Foreskin melanocyte (primary cell): ENCODE measurements at places on chromosomes 7 and 10.

- no peak for DNase-seq
These were observed 610 bp downstream of the AVPI1 start for GRCh38 chr10:97686301-97686961.

DNA sequence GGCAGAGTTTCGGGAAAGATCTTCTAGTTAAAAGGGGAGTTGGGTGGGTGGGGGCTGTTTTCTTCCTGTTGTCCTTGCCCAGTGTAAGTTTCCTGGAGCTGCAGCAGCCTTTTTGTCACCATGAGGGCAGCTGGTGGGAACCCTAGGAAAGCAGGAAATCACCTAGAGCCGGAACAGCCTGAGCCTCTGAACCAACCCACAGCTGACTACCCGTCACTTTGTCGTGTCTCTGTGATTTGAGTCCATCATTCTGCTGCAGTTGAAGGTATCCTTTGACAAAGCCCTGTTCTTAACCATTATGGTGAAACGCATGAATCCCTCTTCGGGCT lies 1.2 kb upstream of the C10orf143 start:
- DNase-seq: no peak

DNA sequence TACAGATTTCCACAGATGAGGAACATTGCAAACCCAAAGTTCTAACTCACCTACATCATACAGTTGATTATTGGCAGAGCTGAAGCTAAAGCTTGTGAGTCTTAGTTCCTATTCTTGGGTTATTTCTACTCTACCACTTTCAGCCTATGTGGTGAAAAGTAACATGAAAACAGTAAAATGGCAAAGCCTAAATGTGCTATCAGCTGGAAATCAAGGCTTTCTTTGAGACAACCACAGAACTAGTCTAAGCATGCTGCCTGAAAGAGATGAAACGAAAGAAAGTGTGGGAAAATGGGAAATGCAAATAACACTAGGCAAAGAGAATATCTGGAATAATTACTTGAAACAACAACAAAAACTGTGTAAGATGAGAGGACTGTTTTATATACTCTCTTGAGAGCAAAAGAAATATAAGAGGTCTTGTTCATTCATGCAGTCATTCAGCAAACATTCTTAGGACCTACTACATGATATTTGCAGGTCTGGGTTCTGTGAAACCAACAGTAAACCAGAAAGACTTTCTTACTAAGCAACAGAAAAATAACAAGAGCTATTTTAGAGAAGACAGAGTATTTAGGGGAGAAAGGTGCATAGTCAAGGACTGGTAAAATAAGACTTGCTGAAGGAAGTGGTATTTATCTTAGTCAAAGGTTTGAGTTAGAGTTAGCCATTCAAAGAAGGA lies 437.1 kb downstream of the HTR7 start:
- DNase-seq: no peak

DNA sequence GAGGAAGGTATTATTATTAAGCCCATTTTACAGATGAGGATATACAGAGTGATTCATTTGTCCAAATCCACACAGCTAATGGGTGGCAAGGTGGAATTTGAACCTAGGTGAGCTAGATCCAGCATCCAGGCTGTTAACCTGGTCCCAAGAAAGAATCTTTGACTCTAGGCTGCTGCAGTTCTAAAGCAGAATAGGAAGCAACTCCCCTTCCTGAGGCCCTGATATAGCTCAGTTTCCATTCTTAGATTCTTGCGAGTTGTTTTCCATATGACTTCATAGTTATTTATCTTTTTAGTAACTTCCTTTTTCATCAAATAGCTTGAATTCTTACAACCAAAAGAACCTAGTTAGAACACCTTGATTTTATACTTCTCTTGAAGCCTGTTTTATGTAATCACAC lies 24.1 kb upstream of the ZC3HAV1L start:
- DNase-seq: no peak

- DNase-seq: no peak
These were observed 355.8 kb upstream of the MKI67 start for GRCh38 chr10:128482052-128482451.

DNA sequence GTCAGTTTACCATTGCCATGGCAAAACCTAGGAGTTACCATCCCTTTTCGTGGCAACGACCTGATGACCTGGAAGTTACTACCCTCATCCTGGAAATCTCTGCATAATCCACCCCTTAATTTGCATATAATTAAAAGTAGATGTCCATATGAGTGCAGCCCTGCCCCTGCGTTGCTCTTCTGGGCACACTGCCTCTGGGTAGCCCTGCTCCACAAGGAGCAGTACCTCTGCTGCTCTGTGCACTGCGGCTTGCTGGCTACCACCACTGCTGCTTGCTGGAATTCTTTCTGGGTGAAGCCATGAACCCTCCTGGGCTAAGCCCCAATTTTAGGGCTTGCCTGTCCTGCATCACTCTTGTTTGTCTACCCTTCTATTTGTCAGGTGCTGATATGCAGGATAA lies 12.5 kb downstream of the CYP17A1 start:
- no peak for DNase-seq

DNA sequence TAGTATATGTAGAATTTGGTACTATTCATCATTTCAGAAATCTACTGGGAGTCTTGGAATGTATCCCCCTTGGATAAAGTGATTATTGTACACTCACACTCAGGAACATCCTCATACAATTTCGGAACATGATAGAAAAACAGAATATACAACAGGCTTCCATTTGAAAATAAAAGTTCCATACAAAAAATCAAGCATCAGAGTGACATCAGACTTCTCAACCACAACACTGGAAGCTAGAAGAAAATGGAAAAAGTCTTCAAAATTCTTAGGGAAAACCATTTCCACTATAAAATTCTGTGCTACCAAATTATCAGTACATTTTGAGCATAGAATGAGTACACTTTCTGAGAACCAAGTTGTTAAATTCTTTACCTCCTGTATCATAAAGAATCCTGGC lies 8.8 kb downstream of the LYZL1 start:
- peak; percentile 20 for DNase-seq

DNA sequence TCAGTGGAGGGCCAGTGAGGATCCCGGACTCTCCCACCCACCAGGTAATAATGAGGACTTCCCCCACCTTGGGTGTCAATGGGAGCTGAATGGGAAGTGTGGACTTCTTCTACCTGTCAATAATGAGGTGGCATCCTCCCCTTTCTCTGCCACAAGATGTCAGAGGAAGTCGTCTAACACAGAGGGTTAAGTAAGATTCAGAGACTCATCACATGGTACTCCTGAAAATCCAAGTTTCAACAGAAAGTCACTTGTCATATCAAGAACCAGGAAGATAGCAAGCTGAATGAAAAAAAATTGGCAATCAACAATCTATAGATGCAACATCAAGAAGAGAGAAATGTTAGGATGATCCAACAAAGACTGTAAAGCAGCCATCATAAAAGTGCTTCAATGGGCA lies 150.9 kb upstream of the SVIL start:
- no peak for DNase-seq

- no peak for DNase-seq
These were observed 719.8 kb downstream of the INHBA start for GRCh38 chr7:40983111-40983510.

GRCh38 chr7:98194672-98195457 lies 16.4 kb upstream of the BHLHA15 start:
- DNase-seq: no peak

- no peak for DNase-seq
These were observed 897.2 kb downstream of the CNTNAP2 start for GRCh38 chr7:147013825-147014224.

DNA sequence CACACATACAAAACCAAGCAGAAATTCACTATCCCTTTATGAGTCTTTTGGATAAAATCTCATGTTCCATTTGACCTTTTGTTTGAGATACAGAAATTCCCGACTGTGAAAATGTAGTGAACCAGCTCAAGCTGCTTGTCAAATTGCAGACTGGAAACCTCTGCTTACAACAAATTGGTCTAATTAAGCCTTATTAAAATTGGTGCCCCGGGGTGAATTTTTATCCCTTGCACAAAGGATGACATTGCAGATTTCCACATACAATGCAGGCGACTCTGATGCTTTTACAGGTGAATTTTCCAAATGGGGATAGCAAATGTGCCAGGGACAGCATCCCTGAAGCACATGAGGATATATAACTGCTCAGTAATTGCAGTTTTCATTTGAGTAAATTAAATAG lies 257.3 kb downstream of the BMPER start:
- DNase-seq: no peak

DNA sequence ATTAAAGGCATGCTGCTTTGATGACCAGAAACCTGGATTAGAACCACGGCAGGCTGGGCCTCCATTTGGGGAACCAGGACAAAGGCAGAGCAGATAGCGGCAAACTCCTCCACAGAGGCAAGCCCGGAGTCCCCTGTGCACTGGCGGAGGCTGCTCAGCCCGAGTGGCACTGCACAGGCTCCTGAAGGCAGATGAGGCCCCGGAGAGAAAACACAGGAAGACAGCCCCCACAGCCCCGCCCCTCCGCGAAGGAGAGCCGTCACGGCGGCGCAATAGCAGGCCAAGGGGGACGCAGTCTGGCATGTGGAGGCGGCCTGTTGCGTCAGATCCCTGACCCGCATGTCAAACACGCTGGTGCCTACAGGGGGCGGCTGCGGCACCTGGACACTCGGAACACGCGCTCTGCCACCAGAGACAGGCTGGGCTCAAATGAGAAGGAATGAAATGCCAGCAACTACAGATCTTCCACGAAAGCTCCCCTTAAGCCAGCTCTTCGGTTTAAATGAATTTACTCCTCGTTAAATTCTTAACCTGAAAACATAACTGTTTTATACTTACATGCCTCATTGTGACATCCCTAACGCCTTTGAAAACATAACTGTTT lies 128.5 kb downstream of the MAD1L1 start:
- DNase-seq: peak; percentile 43

DNA sequence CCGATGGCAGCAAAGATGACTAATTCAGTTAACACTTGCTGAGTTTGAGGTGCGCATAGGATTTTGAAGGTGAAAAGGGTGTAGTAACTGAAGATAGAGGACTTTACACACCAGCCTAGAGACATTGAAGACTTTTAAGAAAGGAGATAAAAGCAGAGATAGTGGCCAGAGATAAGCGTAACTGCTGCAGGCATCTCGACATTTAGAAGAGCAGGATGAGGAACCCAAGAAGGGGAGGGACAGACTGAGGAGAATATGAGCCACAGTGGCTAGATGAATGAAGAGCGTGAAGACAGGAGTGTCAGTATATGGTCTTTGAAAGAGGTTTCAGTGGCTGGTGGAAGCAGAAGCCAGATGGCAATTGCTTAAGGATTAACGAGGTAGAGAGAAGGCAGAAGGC lies 71.6 kb downstream of the CELF2 start:
- no peak for DNase-seq

- DNase-seq: no peak
These were observed 228.7 kb downstream of the FRMD4A start for GRCh38 chr10:14102056-14102455.

GRCh38 chr7:81604075-81604807 lies 165.6 kb downstream of the HGF start:
- DNase-seq: no peak

GRCh38 chr10:130040817-130041330 lies 69.8 kb downstream of the C10orf143 start:
- no peak for DNase-seq

DNA sequence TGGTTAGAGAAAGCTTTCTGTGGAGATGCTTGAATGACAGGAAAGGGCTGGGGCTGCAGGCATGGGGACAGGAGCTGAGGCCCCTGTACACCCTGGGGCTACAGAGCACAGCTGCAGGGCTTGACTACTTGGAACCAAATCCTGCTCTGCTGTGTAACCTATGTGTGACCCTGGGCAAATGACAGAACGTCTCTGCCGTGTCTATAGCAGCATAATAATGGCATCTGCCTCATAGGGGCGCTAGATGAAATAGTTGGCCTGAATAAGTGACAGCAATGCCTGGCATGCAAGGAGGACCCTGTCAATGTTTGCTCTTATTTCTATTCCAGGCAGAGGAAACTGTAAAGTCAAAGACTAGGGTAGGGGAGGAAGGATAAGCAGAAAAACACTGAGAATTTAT lies 254.0 kb downstream of the USP6NL start:
- DNase-seq: no peak

- DNase-seq: no peak
These were observed 30.0 kb downstream of the STK17A start for GRCh38 chr7:43612599-43613589.

DNA sequence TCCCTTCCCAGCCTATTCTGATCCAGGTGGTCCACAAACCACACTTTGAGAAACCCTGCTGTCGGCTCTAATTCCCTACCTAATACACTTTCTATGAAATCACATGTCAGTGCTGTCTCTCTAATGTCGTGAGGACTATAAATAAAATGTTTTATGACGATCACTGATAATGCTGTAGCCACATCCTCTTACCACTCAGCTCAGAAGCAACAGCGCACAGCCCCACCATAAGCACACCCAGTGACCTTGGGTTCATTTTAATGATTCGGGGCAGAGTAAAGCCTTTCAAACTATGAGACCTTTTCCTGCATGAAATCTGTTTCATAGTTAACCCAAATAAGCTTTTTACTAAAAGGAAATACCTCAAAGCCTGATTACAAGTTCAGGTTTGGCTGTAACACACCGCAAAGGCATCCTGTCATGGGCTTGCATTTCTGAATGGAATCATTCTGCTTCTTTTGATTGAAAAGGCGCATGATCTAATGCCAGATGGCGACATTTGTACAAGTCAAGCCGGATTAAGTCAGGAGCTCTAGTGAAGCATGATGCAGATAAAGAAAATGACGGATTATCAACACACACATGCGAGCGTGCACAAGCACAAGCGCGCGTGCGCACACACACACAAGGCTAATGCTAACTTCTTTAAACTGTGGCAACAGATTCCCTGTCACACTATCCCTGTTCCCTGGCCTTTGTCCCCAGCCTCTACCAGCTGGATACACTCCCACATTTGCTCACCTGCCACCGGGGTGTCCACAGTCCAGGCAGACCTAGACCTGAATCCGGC lies 180.5 kb upstream of the PDE1C start:
- no peak for DNase-seq

DNA sequence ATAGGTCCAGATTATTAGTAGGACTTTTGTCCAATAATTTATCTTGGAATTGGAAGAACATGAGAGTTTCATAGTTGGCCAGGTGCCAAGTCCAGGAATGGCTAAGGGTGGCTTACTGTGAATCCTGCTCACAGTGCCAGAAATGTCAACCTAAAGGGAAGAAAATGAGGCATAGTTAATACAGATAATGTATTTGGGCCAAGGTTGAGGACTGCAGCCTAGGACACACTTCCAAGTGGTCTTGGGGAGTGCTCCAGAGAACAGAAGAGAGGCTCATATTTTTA lies 78.2 kb downstream of the MAPK8 start:
- DNase-seq: no peak

GRCh38 chr7:88429382-88429781 lies 122.7 kb upstream of the STEAP4 start:
- peak; percentile 12 for DNase-seq

GRCh38 chr7:11120068-11120664 lies 146.5 kb downstream of the PHF14 start:
- no peak for DNase-seq

DNA sequence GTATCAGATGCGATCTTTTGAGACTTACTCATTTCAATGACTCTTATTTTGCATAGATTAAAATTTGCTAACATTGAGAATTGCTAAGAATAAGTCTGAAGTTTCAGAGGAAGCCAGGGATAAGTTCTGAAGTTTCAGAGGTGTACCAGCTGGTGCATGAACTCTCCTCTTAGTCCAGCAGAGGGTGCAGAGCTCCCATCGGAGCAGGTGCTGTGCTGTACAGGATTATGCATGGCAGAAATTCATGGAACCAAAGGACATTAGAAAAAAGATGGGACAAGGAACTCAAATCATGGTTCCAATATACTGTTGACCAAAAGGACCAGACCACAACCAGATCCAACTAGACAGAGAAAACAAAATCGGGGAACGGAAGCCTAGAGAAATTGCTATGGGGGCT lies 41.9 kb downstream of the MGAM2 start:
- DNase-seq: no peak

- DNase-seq: no peak
These were observed 5.4 kb downstream of the IDI1 start for GRCh38 chr10:1043532-1043995.
